ENCODE measurements at places on chromosomes 16 and 17.

DNA sequence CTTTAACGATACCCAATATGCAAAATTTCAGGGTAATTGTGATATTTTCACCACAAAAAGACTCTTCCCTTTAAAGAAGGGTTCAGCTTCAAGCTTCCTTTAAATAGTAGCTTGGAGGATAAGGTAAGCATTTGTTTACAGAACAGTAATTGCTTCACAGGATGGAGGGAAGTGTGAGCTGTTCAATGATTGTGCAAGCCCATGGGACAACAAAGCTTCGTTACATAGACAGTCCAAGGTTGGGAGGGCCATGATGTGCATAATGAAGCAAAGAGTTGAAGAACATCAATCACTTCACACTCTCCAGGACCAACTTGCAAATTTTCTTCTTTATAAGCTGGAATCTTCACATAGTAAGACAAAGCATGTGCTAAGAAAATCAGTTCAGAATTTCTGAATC lies 145.0 kb upstream of the ASIC2 start:
- DNase-seq = no peak

DNA sequence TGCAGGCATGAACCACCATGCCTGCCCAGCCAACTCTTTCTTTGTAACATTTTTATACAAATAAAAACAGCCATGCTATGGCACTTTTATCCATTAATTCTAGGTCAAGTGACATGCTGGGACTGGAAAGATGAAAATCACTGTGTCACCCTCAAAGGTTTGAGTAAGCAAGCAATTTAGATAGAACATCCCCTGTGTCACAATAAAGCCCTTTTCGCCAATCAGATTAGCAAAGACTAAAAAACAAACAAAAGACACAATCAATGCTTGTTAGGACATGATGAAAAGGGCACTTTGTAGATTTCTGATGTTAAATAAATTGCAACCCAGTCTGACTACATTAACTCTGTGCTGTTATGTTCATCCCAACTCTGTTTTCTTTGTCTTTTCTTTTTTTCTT lies 26.4 kb downstream of the CHP2 start:
- DNase-seq = no peak

DNA sequence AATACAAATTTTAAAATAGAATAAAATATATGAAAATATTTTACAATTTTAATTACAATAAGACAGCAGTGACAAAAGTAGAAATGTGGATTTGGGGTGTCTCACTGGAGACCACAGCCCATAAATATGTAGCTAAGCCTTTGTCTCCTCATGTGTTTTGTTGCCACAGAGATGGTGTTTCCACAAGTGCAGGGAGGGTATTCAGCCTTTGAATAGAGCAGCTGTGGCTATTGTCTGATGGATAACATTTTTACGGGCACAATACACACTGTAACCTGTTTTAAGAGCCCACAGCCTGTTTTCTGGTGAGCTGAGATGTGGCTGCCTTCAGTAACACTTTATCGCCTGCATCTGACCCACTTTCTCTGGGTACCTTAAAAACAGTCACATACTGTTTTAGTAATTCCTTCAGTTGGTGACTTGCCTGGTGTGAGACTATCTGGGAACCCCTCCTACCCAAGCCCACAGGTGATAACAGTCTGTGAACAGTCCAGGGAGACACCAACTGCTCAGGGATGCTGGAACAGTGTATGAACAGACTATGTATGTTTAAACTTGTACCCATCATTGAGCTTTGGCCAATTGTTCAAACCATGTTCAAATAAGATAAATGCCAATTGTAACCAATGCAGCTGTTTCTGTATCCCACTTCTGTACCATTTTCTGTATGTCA lies 7.8 kb upstream of the AHSP start:
- no peak for DNase-seq

DNA sequence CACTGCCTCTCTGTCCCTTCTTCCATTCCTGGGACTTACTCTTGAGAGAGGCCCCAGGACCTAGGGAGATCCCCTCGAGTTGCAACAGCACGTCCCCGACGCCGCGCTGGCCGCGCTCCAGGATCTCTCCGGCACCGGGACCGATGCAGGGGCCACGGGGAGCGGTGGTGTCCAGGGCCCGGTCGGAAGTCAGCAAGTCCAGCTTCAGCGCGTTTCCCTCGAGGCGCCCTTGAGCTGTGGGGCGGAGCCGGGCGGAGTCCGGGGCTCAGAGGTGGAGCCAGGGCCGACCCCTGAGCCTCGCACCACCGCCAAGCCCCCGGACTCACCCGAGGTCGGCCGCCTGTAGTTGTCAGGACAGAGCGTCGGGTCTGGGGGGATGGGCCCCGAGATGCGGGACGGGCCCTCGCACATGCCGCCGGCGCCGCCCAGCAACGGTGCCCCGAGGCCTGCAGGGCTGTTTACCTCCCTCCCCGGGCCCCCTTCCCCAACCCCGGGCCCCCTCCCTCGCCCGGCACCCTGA lies 458 bp downstream of the ENKD1 start:
- no peak for DNase-seq

DNA sequence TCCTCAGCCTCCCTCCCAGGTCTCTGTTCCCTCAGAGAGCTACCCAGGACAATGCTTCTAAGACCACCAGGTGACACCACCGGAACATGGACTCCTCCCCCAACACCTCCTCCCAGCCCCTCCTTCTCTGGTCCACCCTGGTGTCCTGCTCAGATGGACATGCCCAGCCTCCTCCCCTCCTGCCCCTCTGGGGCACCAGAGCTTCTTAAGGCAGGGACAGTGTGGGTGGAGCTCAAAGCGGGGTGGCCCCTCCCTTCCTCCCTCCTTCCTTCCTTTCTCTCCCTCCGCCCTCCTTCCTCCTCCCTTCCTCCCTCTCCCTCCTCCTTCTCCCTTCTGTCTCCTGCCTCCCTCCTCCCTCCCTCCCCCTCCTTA lies 22.7 kb downstream of the TRPV3 start:
- no peak for DNase-seq

- no peak for DNase-seq
Observed at GRCh38 chr16:1584926-1585484, 26.9 kb downstream of the IFT140 start.

- DNase-seq = no peak
Observed at GRCh38 chr16:83268169-83268568, 539.6 kb upstream of the HSBP1 start.

DNA sequence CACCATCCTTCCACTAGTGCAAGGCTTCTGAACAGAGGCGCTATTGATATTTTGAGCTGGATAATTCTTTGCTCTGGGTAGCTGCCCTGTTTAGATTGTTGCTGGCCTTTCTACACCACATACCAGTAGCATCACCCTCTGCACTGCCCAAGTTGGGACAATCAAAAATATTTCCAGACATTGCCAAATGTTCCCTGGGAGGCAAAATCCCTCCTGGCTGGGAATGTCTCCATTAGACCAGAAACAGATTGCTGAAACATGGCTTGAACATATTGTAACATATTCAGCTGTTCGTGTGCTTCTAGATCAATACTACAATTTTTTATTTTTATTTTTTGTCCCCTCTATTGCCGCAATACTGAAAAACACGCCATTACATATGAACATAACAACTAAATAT lies 174.6 kb downstream of the ABCA8 start:
- DNase-seq = no peak

GRCh38 chr16:78956859-78957258 lies 643.7 kb downstream of the MAF start:
- DNase-seq = no peak

DNA sequence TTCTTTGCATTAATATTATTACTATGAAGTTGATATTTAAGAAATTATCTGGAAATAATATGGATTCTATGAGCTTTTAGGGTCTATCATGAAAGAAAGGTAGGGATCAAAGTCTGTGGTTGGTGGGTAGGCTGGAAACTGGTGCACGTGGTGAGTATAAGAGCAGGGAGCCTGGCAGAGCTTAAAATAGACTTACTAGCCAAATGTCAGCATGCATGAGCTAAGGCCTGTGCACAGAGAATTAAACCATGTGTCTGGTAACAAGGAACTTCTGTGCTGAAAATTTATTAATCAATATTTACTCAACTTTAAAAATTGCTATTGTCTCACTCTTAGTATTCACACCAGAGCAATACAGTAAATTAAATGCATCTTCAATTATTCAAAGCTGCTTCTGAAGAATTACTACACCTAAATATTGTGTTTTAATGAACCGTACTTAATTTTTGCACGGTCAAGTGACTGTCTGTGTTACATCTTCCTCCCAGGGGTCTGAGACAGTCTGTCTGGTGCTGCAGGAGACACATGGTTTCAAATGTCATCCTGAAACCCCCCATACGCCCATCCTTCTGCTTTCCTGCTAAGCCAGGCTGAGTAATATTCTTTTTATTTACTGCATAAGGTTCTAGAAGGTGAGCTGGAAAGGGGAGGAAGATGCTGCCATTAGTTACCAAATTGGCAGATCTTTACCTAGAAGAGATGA lies 161.0 kb upstream of the NLRP1 start:
- DNase-seq = no peak

GRCh38 chr16:17798716-17799115 lies 328.0 kb upstream of the XYLT1 start:
- DNase-seq = no peak

GRCh38 chr17:76481071-76481655 lies 13.8 kb downstream of the AANAT start:
- no peak for DNase-seq

DNA sequence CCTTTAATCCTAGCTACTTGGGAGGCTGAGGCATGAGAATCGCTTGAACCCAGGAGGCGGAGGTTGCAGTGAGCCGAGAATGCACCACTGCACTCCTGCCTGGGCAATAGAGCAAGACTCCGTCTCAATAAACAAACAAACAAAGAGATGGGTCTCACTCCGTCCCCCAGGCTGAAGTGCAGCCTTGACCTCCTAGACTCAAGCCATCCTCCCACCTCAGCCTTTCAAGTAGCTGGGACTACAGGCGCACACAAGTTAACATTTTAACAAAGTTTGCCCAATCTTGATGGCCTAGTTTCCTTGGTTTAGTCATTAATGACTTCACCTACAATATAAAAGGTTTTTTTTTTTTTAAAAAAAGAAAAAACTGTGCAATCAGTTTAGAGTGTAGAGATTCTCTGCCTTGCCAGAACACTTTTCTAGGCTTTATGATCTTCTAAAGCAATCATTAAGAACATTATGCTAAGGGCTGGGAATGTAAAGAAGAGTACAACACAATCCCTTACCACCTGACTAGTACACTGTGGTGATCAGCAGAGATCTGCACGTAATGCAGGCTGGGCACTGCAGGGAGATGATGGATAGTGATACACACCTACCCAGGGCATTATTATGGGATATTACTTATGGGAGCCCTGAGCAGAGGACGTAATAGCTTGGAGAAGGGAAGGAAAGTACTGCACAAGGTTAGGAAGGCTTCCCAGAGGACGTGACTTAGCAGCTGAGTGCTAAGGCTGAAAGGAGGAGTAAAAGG lies 6.9 kb downstream of the GOT2 start:
- DNase-seq = no peak

DNA sequence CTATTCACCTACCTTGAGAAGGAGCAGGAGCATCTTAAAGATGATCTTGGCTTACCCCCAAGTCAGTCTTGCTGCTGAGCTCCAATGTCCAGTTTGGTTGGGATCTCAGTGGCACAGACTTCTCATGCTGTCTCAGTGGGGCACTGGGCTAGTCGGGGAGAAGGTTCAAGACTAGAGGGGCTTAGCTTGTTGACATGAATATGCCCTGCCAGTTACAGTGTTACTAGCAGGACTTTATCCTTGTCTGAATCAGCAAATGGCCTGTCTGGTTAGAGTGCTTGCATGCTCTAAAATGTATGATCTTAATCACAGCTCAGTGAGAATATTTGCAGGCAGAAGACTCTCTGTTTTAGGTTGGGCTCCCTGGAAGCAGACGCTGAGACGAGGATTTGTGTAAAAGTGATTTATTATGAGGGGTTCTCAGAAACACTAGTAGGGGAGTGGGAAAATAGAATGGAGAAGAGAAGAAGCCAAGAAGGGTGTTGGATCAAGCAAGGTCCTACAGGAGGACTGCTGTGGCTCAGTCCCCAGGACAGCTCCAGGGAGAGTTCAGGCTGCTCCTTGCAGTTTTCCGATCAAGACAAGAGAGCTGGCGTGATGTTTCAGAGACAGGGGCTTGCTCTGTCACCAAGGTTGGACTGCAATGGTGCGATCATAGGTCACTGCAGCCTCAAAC lies 150.4 kb upstream of the HS3ST2 start:
- DNase-seq = no peak

DNA sequence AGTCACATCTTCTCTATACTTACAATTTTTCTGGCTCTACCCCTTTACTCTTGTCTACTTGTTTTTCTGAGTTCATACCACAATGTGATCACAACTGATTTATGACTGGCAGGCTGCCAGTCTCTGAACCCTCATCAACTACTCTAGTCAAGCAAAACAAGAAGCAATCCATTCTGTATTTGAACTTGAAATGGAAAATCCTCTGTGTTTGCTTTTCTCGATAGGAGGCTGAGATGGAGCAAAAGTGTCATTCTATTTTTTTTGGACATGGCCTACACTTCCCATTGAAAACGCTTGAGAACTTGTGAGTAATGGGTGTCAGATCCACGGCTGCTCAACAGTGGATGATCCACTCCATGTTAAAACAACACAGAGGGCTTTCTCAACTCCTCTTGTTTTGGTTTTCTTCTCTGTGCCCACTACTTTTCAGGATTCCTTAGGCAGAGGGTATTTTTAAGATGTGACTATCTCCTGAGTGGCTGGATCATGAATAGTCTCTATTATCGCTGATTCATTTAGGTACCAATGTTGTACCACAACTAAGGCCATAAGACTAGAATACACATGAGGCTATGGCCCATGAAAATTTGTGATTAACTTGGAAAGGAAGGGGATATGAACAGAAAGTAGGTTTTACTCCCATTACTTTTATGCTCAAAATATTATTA lies 11.7 kb downstream of the TMEM100 start:
- no peak for DNase-seq

- no peak for DNase-seq
Observed at GRCh38 chr16:67530013-67530939, 1.6 kb downstream of the RIPOR1 start.

- no peak for DNase-seq
Observed at GRCh38 chr17:73733517-73733916, 89.3 kb upstream of the SDK2 start.

DNA sequence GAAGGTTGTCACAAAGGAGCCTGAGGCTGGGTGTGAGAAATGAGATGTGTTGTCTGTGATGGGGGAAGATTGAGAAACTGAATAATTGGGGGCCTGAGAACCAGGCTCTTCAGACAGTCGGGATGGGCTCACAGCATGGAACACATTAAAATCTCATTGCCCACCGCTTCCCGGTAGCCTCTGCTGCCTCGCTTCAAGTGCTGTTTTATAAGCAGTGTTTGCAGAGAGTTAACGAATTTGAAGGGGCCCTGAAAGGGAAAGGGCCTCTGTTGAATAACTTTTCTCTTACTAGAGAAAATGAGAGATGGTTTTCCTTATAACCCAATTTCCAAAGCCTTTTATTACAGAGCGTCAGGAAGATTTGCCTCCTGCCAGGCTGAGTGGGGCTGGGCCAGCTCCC lies 258.8 kb upstream of the ASIC2 start:
- DNase-seq = no peak

GRCh38 chr17:7211491-7212273 lies 8.0 kb downstream of the DLG4 start:
- DNase-seq = no peak

- DNase-seq = no peak
Observed at GRCh38 chr17:72974605-72975232, 117.8 kb downstream of the SLC39A11 start.
